ENCODE measurements at places on chromosomes 7 and 10.
A peak's percentile ranks its signal among the peaks of the same experiment; 100 is the strongest.

GRCh38 chr10:96025566-96025965 lies 17.8 kb upstream of the CCNJ start:
- no peak for DNase-seq

DNA sequence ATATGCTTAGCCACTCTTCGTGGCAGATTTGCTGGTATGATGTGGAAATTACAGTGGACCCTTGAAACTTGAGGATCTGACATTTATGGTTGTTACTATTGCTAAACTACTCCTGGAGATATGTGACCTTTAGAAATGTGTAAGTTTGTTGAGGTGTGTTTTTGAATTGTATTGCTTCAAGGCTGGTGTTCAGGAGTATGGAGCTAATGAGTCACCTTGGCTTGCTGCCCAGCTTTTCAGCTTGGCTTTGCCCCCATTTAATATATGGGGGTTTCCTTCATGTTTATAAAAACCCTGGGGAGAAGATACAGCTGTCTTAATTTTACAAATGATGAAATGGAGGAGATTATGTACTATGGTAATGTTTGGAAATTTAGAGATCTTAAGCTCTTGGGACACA lies 11.6 kb downstream of the HBP1 start:
- peak; percentile 37 for DNase-seq

DNA sequence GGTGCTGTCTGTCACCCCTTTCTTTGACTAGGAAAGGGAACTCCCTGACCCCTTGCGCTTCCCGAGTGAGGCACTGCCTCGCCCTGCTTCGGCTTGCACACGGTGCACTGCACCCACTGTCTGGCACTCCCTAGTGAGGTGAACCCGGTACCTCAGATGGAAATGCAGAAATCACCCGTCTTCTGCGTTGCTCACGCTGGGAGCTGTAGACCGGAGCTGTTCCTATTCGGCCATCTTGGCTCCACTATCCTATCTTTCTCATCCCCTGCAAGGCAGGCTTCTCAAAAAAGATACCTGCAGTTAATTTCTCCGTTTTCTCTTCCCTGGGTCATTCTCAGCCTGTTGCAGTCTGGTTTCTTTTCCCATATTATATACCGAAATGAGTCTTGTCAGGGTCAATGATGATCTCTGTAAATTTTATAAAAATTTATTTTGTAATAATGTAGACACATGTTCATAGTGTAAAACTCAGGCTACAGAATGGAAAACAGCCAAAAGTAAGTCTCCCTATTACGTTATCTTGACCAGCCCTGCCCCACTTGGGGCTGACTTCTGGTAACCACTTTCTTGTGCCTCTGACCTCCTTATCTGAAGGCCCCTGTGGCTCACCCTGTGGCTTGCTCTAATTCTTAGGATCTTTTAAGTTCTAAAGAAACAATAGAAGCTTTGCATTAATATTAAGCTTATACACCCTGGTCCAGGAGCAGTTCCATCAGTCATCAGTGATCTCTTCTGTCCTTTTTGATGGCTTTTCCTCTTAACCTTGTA lies 20.7 kb downstream of the BLVRA start:
- no peak for DNase-seq

DNA sequence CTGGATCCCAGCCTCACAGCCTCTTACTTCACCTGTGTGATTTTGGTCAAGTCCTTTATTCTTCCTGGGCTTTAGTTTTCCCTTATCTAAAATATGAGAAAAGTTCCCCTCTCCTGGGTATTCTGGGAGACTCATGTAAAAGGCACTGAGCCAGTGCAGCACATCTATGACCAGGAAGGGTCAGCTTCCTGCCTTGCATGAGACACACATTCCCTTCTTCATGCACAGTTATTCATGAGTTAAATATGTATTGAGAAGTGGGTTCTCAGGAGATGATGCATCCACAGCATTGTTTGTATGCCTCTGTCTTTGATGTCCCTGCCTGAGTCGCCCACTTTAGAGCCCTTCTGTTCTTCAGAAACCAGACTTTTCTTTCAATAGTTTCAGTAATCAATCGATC lies 33.3 kb downstream of the EGFR start:
- DNase-seq = peak; percentile 60

DNA sequence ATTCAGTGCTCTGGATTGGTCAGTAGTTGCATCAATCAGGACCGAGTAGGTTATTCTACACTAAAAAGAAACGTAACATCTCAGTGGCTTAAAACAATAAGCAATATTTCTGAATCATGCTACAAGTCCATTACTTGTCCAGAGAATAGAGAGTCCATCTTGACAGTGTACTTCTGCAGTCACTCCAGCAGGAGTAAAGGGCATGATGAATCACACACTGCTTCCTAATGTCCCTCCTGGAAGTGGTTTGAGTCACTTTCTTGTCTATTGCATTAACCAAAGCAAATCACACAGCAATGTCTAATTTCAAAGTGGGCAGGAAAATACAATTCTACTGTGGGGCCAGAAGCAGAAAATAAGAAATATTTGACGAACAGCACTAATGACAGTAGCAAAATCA lies 124.8 kb downstream of the TSPAN12 start:
- no peak for DNase-seq

DNA sequence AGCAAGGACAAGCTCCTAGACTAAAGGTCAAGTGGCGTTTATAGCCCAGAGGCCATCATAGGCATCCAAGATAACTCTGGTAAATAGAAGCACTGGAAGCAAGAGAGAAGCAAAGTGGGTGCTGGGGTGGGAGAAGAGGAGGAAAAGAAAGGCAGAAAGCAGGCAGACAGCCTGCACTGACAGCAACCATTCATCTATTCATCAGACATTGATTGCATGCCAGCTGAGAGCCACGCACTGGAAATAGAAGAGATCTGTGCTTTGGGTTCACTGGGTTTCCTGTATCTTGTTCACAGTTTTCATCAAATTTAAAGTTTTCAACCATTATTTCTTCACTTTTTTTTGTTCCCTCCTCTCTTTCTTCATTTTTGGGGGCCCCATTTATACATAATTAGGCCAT lies 4.7 kb upstream of the SLIT1 start:
- no peak for DNase-seq

GRCh38 chr7:17463511-17464085 lies 165.1 kb downstream of the AHR start:
- DNase-seq = no peak

- no peak for DNase-seq
Observed at GRCh38 chr10:127210936-127211466, 14.6 kb upstream of the INSYN2A start.

DNA sequence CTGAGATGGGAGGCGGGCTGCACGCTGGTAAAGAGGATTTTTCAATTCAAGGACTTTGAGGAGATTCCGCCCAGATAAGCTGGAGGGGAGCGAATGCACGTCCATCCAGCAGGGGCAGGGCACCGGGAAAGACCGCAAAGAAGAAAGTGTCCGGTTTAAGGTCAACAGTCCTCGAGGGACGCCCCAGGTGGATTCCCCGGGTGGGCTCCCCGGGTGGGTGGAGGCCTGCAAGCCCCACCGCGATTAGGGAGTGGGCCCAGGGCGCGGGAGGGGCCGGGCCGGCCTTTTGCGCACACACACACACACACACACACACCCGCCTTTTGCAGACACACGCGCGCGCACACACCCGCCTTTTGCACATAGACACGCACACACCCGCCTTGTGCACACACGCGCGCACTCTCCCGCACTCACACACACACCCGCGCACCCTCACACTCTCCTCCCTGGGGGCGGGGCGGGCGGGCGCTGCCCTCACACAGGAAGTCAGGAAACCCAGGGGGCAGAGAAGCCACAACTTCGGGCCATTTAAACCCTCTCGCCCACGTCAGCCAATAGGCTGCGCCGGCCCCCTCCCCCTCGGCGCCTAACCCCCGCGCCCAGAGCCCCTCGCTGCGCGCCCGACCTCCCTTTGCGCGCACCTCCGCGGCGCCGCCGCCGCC lies 615 bp downstream of the ARHGAP12 start:
- no peak for DNase-seq

DNA sequence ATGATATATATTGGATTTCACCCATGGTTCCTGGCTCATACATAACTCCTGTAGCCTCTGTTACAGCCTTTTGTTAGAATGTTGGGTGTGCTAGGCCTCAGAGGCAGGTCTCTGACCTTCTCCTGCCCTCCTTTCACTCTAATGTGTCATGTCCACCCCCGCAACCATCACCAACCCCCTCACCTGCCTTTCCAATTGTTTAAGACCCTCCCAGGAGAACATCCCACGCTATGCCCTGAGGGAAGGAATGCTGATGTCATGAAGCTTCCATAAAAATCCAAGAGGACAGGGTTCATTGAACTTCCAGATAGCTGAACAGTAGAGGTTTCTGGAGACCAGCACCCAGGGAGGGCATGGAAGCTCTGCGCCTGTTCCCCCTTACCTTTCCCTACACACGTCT lies 30.8 kb upstream of the C10orf67 start:
- DNase-seq = peak; percentile 49

Measured in RWPE1 (cell line).